ENCODE measurements at places on chromosomes 2 and 18.

DNA sequence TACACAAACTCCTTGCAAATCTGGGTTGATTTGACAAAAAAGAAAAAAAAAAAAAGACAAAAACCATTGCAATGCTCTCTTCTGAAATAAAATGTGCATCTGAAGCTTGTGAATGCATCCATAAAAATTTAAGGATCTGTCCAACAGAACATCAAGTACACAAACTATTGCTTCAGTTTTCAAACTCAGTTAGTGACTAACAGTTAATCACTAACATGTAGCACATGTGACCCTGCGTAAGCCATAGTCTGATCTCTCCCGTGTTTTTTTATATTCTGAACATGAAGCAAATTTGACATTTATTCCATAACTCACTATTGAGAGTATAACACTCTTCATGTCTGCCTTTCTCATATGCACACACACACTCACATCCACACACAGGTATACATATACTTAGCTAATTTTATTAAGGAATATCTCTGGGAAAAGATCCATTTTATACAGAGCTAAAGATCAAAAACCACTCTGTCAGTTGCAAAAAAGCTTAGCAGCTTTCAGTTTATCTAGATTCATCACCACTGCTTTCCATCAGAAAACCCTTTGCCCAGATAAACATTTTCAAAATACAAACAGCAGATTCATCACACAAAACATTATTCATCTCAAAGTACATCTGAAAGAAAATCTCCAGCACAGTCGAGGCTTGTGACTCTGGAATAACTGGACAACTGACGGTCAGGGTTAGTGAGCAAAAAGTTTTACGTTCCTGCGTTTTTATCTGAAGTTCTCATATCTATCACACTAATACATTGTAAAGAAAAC lies 1000.4 kb upstream of the ACVR2A start:
- no peak for DNase-seq

DNA sequence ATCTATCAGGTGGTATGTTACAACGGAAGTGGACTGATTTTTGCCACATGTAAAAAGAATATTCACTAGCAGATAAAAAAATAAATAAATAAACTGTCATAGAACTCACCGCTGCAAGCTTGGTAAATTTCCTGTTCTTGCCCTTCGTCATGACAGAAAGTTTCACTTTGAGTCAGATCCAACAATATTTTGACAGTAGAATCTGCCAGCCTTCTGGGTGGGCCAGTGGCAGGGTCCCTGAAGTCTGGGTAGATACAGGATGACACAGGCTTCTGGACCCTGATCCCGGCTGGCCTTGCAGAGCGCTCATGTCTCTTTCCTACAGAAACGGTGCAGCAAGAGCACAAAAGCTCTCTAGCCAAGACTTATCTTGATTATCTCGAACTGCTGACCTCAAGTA lies 97.8 kb upstream of the PMAIP1 start:
- no peak for DNase-seq

DNA sequence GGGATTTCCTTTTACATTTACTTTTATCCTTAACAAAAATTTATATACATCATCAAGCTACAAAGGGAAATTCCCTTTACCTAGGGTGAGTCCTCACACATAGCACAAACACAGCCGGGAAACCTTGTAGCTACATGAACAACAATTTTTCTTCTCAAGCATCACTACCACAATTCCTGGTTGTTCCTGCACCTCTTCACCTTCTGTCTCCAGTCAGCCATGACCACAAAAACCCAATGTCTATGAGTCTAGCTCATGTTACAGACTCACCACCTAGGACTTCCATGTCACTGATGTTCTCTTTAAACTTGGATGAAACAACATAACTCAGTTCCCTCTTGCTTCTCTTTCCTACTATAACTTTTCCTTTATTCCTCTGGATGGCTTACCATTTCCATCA lies 460.4 kb downstream of the MBD2 start:
- no peak for DNase-seq

DNA sequence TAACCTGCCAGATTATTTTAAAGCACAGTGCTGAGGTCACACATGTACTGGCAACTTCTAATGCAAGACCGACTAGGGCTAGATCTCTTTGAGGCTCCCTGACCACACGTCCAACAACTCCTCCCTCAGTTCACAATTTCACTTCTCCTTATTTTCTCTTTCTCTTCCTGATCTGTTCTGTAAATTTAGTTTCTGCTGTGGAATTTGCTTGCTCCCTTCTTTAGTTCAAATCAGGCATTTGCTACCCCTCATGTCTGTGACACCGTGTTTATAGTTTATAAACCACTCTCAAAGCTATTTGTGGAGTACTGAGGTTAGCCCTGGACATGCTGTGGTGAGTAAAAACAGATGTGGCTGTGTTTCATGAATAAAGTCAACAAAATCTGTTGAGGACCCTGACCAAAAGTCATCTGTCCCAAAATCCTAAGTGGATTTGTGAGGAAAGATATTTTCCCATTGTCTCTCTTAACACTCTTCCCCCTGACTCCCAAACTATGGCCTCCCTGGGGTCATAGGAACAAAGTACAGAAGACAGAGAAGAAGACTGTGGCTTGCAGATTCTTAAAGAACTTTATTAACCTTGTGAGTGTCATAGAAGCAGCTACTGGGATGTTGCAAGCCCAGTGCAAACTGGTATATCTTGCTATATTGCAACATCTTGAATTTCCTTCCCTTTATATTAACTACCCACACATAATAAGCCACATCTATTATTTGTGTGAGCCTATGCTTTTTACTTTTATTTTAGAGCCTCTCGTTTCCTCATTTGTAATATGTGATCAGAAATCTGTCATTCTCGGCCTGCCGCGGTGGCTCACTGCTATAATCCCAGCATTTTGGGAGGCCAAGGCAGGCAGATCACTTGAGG lies 3.5 kb upstream of the NAGK start:
- no peak for DNase-seq

GRCh38 chr2:157254041-157254440 lies 3.5 kb upstream of the GALNT5 start:
- no peak for DNase-seq

GRCh38 chr2:172439911-172440310 lies 12.5 kb downstream of the ITGA6 start:
- DNase-seq = no peak

GRCh38 chr18:29157905-29158304 lies 981.0 kb upstream of the CDH2 start:
- DNase-seq = no peak

- no peak for DNase-seq
Measured at GRCh38 chr2:40625849-40626248, 174.0 kb upstream of the SLC8A1 start.

DNA sequence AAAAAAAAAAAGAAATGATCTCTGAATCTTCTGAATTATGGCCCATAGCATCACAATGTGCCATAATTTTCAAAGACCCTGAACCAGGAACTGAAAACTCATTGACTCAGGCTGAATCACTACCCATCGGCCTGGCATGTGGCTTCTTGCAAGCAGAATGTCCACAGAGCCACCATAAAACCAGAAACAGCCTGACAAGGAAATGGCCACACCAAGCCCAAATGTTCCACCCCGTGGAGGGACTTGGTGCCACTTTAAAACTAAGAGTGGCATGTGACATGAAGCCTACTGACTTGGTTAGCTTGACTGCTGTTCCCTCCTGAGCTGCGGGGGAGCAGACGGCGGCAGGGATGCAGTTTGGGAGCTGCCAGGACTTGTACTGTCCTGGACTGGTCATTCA lies 71.2 kb upstream of the RBM44 start:
- no peak for DNase-seq

GRCh38 chr18:67104700-67105284 lies 411.7 kb downstream of the DSEL start:
- no peak for DNase-seq

DNA sequence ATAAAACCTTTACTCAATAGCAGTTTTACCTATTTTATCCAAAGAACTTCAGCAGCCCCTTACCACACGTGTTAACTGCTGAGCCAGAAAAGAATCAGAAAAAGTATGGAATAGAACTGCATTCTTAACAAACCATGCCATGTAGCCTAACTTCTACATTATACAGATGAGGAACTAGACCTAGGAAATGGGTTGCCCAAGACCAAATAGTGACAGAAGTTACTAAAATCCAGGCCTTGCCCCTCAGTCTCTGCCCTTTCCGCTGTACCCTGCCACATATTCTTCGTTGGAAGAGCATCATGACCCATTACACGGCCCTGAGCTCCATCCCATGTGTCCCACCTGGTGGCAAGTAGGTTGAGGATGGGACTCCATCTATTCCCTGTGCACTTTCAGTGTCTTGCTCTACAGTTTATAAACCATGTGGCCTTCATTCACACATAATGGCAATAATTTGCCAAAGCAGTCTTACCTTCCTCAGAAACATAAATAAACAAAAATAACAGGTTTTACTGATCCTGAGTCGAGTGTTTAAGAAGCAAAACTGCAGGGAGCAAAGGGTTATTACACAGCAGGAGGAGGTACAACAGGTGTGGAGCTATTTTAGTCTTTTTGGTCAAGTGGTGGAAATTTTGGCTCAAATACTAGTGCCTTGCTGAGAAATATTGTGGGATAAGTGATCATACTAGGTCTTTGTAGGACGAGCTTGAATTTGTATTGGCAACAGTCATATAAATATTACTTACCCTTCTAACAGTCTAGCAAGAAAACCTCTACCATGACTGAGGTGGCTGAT lies 46.5 kb downstream of the HNRNPLL start:
- DNase-seq = no peak

- no peak for DNase-seq
Measured at GRCh38 chr2:42775810-42776209, 11.9 kb upstream of the OXER1 start.

GRCh38 chr2:233501198-233502076 lies 65.1 kb downstream of the USP40 start:
- no peak for DNase-seq

- no peak for DNase-seq
Measured at GRCh38 chr18:8998481-8999217, 103.8 kb upstream of the NDUFV2 start.

DNA sequence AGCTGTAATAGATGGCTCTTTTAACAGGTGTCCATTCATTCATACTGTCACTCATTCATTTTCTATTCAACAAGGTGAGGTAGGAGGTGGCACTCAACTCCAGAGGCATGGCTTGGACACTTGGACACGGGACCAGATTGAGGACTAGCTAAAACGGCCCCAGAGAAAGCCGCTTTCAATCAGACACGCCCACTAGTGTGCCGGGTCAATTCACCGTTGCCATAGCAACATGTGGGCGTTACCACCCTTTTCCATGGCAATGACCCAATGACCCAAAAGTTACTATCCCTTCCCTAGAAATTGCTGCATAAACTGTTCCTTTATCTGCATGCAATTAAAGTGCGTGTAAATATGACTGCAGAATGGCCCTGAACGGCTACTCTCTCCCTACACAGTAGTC lies 49.2 kb upstream of the LGALSL start:
- DNase-seq = no peak

GRCh38 chr2:563512-563911 lies 113.7 kb downstream of the TMEM18 start:
- DNase-seq = no peak

DNA sequence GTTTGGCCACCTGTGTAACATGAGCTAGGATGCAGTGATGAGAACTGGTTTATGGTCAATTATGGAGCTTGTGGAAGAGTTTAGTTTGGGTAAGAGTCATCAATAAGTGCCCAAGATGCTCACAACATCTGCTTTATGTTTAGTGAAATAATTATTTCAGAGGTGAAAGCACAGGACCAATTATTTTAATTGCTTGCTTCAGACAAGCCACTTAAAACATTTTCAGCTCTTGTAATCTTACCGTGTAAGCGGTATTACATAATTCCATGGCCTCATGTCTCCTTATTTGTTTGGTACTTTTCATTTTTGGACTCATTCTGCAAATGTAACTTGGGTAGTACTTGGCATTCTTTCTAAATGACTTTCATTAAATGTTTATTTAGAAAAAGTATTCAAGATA lies 5.4 kb downstream of the B3GNT2 start:
- peak; percentile 43 for DNase-seq

- no peak for DNase-seq
Measured at GRCh38 chr2:24231461-24231881, 56.6 kb downstream of the FAM228A start.

DNA sequence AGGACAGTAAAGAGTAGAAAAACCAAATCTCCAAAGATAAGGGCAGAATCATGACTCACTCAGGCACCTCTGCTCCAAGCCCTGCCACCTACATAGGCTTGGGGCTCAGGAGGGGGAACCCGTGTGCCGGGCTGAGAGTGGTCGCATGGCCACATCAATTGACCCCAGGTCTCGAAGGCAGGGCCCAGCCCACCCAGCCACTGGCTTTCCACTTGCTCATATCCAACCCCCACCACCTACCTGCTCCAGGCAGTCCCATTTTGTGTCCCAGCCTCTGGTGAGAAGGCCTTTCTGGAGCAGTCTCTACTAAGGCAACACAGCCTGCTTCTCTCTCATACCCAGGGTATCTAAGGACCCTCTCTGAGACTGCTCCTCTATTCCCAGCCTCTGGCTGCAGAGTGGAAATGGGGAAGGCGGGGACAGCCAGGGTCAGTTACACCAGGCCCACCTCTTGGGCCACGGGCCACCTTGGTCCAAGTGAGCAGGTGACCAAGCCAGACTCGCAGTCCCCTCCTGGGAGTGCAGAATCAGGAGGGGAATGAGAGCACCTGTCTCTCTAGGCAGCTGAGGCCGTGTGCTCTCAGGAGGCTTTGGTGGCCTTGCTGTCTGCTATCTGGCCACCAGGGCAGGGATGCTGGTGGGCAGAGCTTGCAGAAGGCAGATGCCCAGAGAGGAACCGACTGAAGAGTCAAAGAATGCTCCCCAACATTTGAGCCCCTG lies 20.8 kb downstream of the TFCP2L1 start:
- DNase-seq = peak; percentile 4

- DNase-seq = no peak
Measured at GRCh38 chr2:232741972-232742371, 34.4 kb downstream of the KCNJ13 start.

DNA sequence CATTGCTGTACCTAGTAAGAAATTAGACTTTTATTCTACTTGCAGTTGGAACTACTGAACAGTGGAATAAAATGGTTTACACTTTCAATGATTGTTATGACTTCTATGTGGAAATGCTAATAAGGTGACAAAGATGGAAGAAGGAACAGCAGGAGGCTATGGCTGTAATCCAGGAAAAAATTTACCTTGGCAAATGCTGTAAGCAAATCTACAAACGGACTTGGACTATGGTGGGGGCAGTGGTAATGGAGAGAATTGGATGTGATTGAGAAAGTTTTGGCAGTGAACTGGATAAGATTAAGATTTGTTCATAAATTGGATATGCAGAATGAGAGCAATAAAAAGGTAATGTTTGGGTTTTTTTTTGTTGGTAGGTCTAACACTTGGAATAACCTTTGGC lies 111.0 kb upstream of the ERBB4 start:
- no peak for DNase-seq

DNA sequence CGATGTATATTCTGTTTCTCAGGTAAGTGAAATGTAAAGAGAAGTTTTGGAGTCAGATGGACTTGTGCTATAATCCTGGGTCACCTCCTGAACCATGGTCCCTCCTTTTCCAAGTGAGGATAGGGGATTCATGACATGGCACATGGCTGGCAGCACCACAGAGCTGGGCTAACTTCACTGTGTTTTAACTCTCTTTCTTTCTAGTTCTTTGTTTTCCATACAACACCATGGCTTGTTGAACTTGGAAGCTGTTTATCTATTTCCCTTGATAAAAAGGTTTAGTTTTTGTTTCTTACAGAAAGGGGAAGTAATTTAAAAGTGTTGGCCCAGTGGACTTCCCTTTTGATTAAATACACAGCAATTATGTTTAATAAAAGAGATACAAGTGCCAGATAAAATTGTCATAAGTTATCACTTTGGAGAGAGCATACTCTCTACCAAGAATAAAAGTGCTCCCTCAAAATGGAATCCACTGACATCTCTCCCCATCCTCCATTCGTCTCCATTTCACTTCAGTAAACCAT lies 90.4 kb downstream of the PLCL1 start:
- DNase-seq = no peak

GRCh38 chr18:24078391-24078790 lies 60.5 kb upstream of the CABYR start:
- DNase-seq = no peak

Measured in NCI-H774 (cell line).